ENCODE measurements at places on chromosomes 12 and 14. TPM values are rescaled to one million over a fixed set of nuclear protein-coding genes. Genes with fewer than 3 reads are reported as not detected.

Gene SRGAP1
- 17.4 TPM for total RNA-seq

Gene NPAS3
- total RNA-seq = 0.10 TPM

Gene NDRG2
- 54.0 TPM for total RNA-seq

Gene ALDH1L2
- 53.7 TPM for total RNA-seq

Gene IFNG-AS1
- total RNA-seq = not detected

Gene ZDHHC22
- total RNA-seq = not detected

Gene PAX9
- not detected for total RNA-seq

Gene MANSC4
- not detected for total RNA-seq

Gene PFDN5
- 553 TPM for total RNA-seq

Gene COQ6
- total RNA-seq = 31.6 TPM

Gene MUCL1
- not detected for total RNA-seq

Gene ZBTB39
- 1.9 TPM for total RNA-seq

Gene SLC5A8
- total RNA-seq = not detected

Gene ITGA7
- total RNA-seq = 89.7 TPM

Gene KRT77
- total RNA-seq = not detected

Gene INHBC
- not detected for total RNA-seq

Gene RIMBP2
- total RNA-seq = 0.93 TPM

Gene TSPAN19
- not detected for total RNA-seq
